ENCODE measurements at places on chromosomes 11 and 22.

DNA sequence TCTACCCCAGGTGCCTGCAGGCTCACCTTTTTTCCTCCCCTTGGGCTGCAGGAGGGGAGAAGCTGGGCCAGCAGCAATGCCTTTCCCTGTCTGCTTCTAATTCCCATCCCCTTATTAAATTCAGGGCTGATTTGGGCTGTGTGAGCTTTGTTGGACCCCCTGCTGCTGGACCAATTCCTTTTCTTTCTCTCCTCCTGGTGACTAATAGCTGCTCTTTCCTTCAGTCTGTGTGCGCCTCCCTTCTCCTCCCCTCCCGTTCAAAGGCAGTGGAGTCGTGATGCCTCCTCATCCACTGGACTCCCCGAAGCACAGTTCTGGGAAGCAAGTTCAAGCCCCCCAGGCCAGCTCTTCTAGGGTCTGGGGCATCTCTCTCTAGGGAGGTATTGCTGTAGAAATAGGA lies 567.9 kb upstream of the CADM1 start:
- no peak for DNase-seq

- no peak for DNase-seq
Measured at GRCh38 chr11:15816260-15816871, 540.0 kb downstream of the SOX6 start.

GRCh38 chr11:39745401-39745800 lies 1714.1 kb downstream of the LRRC4C start:
- DNase-seq, result no peak

DNA sequence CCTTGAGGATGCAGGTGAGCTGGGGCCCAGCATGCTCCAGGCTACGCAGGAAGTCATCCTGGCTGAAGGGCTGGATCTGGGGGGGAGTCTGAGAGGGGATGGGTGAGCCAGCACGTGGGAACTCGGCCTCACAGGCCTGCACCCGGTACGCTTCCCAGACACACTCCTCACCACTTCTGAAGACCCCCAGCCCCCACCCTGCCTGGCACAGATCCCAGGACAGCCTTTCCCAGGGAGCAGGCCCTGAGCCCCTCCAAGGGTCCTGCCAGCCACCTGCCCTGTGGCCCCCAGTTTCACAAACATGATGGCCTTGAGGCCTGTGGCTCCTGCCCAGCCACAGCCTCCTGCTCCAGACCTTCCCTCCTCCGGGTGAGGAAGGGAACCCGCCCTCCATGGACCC lies 5.6 kb upstream of the PLXNB2 start:
- DNase-seq, result no peak

- DNase-seq, result no peak
Measured at GRCh38 chr11:5367448-5368074, 16.1 kb upstream of the OR51M1 start.

- no peak for DNase-seq
Measured at GRCh38 chr11:87421422-87421821, 383.7 kb downstream of the TMEM135 start.
